ENCODE measurements at places on chromosomes 4 and X.

- DNase-seq: no peak
Measured at GRCh38 chr4:127006446-127006877, 626.3 kb upstream of the INTU start.

- DNase-seq: no peak
Measured at GRCh38 chr4:309807-310206, 4.5 kb upstream of the ZNF732 start.

DNA sequence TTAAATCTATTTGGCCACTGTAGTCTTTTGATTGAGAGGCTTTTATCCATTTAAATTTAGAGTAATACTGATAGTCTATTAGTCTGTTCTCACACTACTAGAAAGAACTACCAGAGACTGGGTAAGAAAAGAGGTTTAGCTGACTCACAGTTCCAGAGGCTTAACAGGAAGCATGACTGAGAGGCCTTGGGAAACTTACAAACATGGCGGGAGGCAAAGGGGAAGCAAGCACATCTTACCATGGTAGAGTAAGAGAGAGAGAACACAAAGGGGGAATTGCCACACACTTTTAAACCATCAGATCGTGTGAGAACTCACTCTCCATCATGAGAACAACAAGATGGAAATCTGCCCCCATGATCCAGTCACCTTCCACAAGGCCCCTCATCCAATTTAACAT is 410.9 kb downstream of the PDGFC start:
- no peak for DNase-seq

DNA sequence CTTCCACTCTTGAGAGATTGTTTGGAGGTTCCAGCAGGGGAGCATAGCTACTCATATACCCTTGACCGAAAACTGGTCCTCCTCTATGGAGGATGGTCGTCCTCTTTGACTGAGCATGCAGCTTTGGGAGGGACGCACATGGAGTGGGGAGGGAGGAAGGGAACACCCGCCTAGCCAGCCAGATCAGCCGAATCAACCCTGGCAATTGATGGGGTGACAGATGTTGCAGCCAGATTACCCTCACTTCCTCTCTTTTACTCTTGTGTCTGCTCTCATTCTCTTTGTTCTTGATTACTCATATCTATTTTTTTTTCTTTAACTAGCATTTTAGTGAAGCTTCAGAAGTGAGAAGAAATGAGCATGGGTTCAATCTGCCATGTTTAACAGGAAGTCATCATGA is 19.6 kb downstream of the MGST2 start:
- no peak for DNase-seq

GRCh38 chrX:140104760-140105159 is 139.4 kb upstream of the CXorf66 start:
- no peak for DNase-seq

Measured in mesothelial cell of epicardium (in vitro differentiated cells).